ENCODE measurements at places on chromosomes 2 and 18. TPM values are rescaled to one million over a fixed set of nuclear protein-coding genes. Genes with fewer than 3 reads are reported as not detected.

FBXO41 gene
- 4.9 TPM for total RNA-seq

GNAL gene
- total RNA-seq: 1.0 TPM

DNA sequence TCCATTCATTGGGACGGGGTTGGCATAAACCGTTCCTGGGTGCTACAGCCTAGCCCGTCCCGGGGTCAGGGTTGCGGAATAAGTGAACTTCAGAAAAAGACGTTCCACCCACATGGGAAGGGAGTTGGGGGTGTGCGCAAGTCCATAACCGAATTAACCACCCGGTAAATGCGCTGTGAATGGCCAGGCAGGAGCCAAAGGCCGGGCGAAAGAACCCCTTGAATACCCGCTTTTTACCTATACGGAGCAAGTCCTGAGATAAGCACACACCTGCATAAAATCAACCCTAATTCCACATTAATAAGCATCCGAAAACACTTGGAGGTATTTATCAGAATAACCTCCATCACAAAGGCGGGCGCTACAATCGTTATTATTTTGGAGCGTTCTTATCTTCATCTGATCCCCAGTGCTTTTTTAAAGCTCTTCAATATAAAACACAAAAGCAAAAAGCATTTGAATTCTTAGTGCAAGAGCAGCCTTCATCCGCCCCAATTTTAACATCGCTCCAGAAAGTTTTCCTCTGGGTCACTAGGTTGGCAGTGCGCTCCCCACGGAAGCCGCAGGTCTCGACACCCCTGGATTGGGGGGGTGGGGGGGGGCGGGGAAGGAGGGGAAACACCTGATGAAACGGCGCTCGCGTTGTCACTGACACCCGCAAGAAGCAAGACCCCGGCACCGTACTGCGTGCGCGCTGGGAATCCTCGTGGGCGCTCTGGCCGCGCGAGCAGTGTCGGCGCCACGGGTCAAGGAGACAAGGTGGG, 1.2 kb downstream of the SATB2 start:
- no peak for DNase-seq

- DNase-seq: no peak
Observed at GRCh38 chr18:55875371-55875901, 287.4 kb upstream of the TCF4 start.

- DNase-seq: no peak
Observed at GRCh38 chr2:138716183-138716582, 64.0 kb downstream of the NXPH2 start.

- DNase-seq: no peak
Observed at GRCh38 chr18:58337686-58338085, 291.2 kb downstream of the ALPK2 start.

- no peak for DNase-seq
Observed at GRCh38 chr2:207041786-207042554, 102.7 kb downstream of the CPO start.

GRCh38 chr18:52344881-52345280, 4.9 kb downstream of the DCC start:
- no peak for DNase-seq

DNA sequence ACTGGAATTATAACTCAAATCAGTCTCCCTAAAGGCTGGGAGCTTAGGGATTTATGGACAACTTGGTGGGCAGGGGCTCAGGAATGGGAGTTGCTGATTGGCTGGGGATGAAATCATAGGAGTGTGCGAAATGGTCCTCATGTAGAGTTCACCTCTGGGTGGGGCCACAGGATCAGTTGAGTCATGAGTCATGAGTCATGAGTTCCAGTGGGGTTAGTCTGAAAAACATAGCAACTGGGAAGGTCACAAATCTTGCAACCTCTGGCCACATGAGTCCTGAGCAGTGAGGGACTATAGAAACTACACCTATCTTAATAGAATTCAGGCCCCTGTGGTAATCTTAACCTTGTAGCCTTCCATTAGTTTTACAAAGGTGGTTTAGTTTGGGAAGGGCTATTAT, 383.3 kb downstream of the RBM43 start:
- no peak for DNase-seq
